ENCODE measurements at places on chromosomes 12 and 14.

DNA sequence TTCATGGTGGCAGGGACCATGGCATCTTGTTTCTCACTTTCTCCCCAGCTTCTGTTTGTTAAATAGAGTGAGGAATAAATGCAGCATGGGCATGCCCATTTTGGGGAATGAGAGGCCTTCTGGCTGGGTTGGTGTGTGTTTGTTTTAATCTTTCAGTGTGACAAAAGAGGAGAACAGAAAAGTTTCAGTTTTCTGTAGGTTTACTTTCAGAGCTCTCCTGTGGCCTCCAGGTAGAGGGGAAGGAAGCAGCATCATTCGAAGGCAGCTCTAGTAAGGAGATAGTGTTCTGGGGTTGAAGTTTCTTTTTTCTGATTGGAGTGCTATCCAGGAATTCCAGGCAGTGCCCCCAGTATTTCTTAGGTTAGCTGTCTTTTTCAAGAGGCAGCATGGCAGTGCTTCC lies 15.3 kb downstream of the MSRB3 start:
- DNase-seq, result no peak

DNA sequence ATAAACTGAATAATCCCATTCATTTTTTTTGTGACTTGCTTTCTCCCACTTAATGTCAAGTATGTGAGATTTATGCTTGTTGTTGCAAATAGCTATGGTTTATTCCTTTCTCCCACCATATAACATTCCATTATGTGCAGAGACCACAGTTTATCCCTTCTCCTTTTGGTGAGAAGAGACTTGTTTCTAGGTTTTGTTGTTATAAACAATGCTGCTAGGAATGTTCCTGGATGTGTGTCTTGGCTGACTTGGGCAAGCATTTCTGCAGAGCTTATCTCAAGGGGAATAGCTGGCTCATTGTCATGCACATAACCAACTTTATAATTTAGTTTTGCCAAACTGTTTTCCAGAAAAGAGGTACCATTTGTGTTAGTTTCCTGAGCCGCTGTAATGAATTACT lies 47.6 kb upstream of the PPP1CC start:
- DNase-seq, result no peak

GRCh38 chr12:113837528-113838296 lies 128.4 kb downstream of the RBM19 start:
- no peak for DNase-seq

DNA sequence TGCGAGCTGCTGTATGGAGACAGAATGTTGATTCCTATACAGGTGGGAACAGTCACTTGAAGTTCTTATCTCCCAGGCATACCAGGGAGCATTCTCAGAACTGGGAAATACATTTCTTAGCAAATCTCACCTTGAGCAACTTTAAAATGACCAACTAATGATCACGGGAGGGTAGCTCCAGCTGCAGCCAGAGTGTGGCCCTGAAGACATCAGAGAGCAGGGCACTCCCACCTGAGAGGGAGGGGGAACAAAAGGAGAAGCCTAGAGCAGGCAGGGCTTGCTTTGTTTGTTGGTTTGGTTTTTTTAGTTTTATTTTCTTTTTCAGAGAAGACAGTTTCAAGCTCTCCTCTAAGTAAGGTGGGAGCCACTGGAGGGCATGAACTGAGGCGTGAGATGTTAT lies 101.1 kb downstream of the OTX2 start:
- no peak for DNase-seq

DNA sequence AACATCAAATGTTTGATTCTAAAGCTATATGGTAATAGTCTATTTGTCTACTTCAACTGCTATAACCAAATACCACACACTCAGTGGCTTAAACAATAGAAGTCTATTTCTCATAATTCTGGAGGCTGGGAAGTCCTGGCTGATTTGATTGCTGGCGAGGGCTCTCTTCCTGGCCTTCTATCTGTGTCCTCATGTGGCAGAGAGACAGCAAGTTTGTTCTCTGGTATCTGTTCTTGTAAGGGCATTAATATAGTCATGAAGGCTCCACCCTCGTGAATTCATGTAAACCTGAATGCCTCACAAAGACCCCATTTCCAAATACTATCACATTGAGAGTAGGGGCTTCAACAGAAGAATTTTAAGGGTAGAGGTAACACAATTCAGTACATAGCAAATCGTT lies 34.1 kb downstream of the TRMT5 start:
- DNase-seq, result no peak

- DNase-seq, result no peak
Observed at GRCh38 chr12:69052613-69053408, 119.8 kb upstream of the CPM start.

DNA sequence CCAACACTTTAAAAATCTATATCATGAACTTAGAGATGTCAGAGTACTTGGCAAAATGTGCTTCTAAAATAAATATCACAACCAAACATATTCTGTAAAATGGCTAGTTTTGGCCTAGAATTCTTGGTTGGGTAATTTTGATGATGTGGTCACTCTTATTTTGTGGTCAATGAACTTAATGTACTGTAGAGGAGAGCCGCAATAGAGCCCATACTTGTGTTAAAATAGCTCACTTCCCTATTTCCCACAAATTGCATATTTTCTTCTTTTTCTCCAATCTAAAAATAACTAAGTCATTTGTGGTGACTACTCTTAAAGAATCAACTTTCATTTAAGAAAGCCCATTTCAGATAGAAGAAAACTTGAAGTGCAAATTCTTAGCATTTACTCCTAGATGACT lies 619.4 kb downstream of the CCER1 start:
- DNase-seq, result no peak

- no peak for DNase-seq
Observed at GRCh38 chr12:54684636-54685630, 36.8 kb upstream of the DCD start.

GRCh38 chr14:68369281-68370056 lies 423.4 kb downstream of the ZFP36L1 start:
- DNase-seq, result no peak

DNA sequence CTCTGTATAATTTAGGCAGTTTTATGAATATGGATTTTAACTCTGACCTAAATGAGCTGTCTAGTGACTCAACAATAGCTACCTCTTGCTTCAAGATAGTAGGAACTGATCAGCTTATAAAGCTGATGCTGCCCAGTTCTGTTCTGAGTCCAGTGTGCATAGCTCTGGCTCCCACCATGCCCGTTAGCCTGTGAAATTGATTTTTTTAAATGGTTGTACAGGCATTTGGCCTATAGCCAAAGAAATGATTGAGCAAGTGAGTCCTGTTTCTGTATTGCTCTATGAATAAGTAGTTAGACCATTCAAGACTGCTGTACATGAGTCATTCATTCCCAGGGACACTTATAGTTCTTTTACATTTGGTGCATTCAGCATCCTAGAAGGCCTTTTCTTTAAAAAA lies 36.4 kb downstream of the SAMD4A start:
- DNase-seq, result no peak

DNA sequence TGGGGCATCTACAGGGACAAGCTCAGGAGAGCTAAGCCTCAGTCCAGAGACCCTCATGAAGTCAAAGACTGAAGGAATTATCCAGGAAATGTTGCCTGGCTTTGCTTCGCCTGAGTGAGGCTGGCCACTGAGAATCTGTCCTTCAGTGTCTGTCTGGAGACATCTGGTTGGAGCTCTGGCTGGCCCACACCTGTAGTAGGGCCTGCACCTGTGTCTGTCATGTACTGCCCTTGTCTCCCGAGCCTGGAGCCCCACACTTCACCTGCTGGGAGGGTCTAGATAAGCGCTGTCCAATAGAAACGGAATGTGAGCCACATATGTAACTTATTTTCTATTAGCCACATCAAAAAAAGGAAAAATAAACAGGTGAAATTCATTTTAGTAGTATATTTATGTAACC lies 9.9 kb upstream of the HDAC7 start:
- DNase-seq, result no peak

GRCh38 chr12:113700943-113701342 lies 229.3 kb upstream of the LHX5 start:
- no peak for DNase-seq

GRCh38 chr12:52215587-52216031 lies 17.4 kb upstream of the KRT7 start:
- DNase-seq, result no peak

DNA sequence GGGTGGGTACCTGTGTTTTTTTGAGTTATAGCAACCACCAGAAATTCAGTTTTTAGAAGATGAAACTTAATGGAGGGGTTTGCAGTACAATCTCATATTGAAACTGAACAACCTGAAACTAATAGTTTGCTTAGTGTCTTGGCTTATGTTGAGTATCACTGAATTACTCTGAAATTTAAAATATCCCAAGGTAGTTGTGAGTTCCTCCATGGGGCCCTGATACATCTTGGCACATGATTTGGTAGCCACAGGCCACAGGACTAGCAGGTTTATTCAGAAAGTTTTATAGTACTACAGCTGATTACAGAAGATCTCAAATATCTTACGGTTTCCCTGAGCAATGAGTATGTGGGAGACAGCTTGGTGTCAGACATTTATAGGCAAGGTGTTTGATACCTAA lies 10.4 kb downstream of the PTGES3 start:
- no peak for DNase-seq

- no peak for DNase-seq
Observed at GRCh38 chr12:58190618-58191017, 249.3 kb downstream of the ATP23 start.

DNA sequence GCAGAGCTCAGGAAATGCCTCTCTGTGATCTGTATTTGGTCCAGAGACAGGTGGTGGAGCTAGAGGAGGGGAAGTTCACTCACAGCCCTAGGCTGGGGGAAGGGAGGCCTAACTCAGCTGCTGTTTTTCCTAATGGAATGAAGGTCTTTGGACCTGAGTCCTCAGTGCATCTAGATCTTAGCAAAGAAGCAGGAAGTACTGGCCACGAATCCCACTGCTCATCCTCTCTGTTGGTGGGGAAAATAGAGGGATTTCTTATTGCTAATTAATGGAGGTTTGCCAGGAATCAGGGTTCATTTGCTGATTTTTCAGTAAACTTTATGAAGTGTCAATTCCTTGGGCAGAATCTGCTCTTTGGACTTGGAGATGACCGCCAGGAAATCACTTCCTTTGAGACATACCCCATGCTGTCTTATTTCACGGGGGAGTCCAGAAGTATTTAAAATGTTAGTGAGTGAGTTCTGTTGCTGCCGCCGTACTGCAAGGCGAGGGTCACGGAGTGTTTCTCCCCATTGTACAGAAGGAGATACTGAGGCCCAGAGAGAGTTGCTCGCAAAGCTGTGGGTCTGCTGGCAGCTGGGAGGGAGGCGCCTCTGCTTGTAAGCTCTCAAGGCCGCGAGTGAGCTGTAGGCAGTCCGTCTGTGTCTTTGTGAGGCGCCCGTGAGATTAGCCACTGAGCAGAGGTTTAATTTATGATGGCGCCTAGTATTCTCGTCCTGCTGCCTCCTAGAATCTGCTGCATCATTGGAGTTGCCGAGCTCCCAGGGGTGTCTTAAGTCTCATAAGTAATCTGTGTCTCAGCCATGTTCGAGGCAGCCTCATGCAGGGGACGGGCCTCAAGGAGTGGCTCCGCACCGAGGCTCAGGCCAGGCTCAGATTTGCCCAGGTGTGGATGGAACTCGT lies 88.2 kb downstream of the TSPAN9 start:
- DNase-seq, result no peak

DNA sequence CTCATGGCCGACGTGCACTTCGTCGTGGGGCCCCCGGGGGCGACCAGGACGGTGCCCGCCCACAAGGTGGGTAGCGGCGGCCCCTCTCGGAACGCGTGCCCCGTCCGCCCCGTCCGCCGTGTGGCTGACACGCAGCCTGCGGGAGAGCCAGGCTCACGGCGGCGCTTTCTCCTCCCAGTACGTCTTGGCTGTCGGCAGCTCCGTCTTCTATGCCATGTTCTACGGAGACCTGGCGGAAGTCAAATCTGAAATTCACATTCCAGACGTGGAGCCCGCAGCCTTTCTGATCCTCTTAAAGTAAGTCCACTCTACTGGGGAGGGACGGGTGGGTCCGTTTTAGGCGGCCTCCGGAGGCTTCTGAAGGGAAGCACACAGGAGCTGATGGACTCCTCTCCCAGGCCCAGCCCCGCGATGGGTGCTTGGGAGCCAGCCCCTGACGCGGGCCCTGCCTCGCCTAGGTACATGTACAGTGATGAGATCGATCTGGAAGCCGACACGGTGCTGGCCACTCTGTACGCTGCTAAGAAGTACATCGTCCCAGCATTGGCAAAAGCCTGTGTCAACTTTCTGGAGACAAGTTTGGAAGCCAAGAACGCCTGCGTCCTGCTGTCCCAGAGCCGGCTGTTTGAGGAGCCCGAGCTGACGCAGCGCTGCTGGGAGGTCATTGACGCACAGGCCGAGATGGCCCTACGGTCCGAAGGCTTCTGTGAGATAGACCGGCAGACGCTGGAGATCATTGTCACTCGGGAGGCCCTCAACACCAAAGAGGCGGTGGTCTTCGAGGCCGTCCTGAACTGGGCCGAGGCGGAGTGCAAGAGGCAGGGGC lies 1.1 kb downstream of the BTBD6 start:
- no peak for DNase-seq

DNA sequence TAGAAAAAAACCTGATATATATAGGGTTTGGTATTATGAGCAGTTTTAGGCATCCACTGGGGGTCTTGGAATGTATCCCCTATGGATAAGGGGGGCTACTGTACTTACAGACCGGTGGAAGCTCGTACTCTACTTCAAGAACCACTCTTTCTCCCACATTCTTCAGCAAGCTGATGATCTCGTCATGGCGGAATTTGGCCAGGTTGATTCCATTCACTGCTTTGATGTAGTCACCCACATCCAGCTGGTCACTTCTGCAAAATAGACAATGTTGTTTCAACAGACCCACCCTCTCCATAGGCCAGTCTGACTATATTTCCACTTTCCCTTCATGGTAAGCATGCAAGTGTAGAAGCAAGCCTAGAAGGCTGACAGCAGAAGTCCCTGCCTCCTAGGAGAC lies 139.9 kb downstream of the GRIP1 start:
- no peak for DNase-seq

Measured in NCI-H2081 treated with DMSO at 0.1 percent for 48 hours (cell line).